Thoracic aorta (tissue), 2 donors: ENCODE measurements at places on chromosomes 2 and 18.

GRCh38 chr18:76209597-76209996 lies 285.4 kb downstream of the ZNF516 start:
- DNase-seq = no peak

- no peak for DNase-seq
Measured at GRCh38 chr2:7825591-7826312, 856.1 kb upstream of the ID2 start.

GRCh38 chr2:9757501-9758264 lies 85.6 kb upstream of the TAF1B start:
- DNase-seq = peak; percentile 25

DNA sequence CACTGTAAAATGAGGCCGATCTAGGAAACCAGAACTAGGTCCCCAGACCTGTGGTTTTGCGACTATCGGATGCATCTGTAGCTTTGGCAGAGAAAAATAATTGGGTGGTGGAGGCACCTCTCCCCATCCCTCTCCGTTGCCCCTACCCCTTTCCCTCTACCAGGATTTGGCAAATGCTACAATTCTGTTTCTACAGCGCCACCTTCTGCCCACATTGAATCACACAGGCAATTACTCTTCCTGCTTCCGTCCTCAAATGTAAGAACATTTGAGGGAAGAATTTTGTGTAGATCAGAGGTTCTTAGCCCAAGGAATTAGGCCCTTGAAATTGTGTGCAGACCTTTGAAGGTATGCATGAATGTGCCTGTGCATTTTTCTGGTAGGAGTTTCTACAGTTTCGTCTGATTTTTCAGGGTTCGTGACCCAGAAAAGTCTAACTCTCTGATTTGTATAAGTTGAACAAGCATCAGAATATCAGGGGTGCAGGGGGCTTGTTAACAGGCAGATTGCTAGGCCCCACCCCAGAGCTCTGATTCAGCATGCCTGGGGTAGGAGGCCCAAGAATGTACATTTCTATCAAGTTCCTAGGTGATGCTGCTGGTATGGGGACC lies 11.2 kb downstream of the ATP6V1B1 start:
- DNase-seq = no peak

- DNase-seq = no peak
Measured at GRCh38 chr2:143744114-143744513, 614.9 kb downstream of the ARHGAP15 start.

- no peak for DNase-seq
Measured at GRCh38 chr2:45852450-45853150, 201.1 kb downstream of the PRKCE start.

GRCh38 chr2:113278073-113278741 lies 514 bp downstream of the PAX8 start:
- no peak for DNase-seq

- no peak for DNase-seq
Measured at GRCh38 chr2:51881673-51882072, 849.7 kb upstream of the NRXN1 start.
